ENCODE measurements at places on chromosomes 6 and 20.

DNA sequence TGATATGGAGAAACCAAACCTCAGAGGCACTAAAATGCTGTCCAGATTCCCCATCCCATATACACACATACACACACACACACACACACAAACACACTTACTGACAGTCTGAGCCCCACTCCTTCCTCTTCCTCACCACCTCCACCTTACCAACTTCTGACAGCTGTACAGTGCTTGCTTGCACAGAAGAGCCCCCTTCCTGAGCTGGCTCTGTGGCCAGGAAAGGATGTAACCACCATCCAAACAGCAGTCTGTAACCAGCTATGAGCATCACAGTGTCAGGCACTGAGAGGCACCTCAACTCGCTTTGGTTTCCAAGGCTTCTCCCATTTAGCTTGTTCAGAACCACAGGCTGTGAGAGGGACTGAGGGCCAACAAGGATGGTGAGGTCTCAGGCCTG, 5.9 kb upstream of the C6orf136 start:
- DNase-seq = no peak

DNA sequence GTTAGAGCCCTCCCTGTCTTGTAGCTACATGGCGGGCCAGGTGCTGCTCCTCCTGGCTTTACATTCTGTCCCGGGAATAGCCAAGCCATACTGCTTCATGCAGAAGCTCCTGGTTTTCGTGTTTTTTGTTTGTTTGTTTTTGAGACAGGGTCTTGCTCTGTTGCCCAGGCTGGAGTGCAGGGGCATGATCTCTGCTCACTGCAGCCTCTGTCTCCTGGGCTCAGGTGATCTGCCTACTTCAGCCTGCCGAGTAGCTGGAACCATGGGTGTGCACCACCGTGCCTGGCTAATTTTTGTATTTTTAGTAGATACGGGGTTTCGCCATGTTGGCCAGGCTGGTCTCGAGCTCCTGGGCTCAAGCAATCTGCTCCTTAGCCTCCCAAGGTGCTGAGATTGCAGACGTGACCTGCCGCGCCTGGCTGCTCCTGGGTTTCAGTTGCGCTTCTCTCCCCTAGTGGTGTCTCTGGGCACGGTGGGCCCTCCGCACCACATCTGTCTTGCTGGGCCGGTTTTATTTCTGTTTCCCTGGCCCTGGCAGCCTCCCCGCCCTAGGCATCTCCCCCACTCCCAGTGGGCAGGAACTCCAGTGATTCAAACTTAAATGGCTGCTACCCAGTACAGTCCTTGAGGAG, 12.9 kb downstream of the CDYL start:
- no peak for DNase-seq

DNA sequence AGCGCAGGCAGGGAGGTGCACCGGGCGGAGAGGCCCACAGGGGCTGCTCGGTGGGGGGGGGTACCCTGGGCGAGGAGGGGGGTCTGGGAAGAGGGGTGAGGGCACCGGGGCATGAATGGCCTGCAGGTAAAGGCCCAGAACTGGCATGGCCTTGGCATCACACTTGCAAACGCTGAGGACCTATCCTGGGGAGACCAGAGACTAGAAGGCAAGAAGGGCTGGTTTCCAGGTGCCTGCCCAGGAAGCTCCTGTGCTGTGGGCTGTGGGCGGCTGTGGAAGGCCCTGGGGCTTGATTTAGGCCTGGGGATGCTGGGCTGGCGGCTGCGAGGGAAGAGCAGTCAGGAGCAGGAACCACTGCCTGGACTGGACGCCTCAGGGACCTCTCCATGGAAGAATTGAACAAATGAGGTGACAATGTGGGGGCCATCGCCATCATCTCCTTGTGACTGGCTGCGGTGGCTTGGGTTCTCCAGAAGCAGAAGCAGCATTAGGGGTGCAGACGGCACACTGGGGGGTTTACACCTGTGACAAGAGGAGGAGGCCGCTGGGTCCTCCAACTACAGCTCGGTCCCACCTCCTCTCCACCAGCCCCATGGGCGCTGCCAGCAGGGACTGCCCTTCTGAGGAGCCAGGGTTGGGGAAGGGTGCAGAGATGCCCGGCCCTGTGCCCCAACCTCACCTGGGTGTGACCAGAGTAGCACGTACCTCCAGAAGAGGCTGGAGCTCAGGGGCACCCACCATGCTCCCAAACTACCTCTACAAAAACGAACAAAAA, 32.1 kb upstream of the IRF4 start:
- DNase-seq = no peak

DNA sequence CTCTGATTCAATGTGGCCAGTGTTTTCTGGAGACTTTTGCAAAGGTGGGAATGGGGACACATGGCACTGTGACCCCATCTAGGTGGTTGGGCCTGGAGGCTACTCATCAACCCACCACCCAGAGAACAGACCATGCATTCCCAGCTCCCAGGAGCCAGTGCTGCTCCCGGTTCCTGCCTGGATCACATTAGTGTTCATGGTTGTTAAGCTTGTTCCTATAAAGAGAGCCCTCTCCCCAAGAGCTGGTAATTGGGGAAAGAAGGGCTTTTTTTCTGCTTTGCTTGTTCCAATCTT, 102.0 kb downstream of the PHACTR3 start:
- no peak for DNase-seq

GRCh38 chr6:98894810-98895209, 52.9 kb downstream of the FBXL4 start:
- DNase-seq = no peak

- DNase-seq = no peak
These were observed 48.6 kb upstream of the HTR1B start for GRCh38 chr6:77511860-77512259.

DNA sequence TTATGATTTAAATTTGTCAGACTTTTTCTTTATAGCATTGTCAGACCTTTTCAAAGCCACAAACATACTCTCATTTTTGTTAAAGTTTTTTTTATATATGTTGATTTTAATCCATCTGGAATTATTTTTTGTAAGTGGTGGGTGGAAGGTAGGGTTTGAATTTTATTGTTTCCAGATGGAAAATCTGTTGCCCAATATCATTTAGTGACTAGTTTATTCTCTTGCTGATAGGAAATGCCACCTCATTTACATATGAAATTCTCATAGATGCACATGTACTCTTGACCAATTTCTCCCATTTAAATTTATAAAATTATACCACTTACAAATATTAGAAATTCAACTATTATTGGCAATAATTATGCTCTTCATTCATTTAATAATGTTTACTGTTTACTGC, 52.1 kb upstream of the PLCB1 start:
- no peak for DNase-seq

DNA sequence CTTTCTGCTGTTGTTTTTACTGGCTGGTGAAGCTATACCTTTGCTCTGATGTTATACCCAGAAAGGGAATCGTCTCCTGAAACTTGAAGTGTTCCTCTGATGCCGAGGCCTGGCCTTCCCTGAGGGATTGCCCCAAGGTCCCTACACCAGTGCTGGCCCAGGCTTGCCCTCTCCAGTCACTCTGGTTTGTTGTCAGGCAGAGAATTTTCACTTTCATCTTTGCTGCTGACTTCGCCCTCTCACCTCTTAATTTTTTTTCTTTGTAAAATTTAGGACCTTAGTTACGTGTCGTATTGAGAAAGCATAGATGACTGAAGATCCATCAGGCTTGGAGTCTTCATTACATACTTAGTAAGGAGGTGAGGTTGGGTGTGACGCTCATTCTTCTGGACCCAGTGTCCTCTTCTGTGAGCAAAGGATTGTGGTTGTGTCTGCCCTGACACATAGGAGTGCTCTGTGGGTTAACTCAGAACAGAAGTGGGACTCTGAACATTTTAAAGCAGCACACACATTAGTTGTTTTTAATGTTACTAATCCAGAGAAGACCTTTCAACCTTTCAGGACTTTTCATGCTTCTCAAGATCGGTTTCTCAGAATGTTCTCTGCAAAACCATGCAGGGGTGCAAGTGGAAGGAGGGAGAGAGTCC, 45.4 kb downstream of the TULP4 start:
- DNase-seq = no peak

- no peak for DNase-seq
These were observed 91.8 kb downstream of the ASXL1 start for GRCh38 chr20:32449890-32450401.

DNA sequence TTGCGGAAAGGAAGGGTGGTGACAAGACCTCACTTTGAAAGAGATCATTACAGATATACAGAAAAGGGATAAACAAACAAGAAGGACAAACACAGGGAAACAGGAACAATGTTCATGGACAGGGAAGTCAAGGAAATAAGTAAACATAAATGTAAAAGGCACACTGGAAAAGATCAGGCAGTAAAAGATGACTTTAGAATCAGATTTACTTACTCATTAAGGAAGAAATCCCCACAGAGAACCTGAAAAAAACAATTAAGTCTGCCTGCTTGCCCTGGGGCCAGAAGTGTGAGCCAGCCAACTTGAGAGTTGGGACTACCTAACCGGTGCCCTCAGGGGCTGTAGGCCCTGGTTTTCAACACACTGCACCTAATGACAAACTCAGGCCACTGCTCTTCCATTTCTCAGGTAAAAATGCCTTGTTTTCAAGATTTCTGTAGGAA, 1.7 kb downstream of the APMAP start:
- DNase-seq = no peak

GRCh38 chr20:8435285-8436035, 303.4 kb downstream of the PLCB1 start:
- no peak for DNase-seq

Measured in C1 segment of cervical spinal cord (tissue), 14 donors.